ENCODE measurements at places on chromosomes 2 and 18.

DNA sequence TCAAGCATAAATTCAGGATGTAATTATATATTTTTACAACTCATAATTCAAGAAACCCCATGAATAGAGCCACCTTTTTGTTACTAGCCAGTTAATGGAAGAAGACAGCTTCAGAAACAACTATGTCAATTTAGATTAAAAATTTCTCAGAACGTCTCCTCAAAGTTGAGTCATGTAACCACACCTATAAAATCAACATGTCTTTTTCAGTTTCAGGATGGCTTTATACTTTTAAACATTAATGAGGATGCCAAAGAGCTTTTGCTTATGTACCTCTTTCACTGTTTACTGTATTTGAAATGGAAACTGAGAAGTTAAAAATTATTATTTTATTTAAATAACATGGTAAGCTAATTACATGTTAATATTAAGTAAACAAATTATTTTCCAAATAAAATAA lies 280.1 kb downstream of the PTH2R start:
- DNase-seq = no peak

- DNase-seq = no peak
Observed at GRCh38 chr18:22465859-22466457, 48.2 kb upstream of the CTAGE1 start.

GRCh38 chr2:137952586-137953129 lies 11.6 kb upstream of the HNMT start:
- DNase-seq = no peak

- no peak for DNase-seq
Observed at GRCh38 chr2:15773204-15773603, 167.1 kb upstream of the MYCN start.

DNA sequence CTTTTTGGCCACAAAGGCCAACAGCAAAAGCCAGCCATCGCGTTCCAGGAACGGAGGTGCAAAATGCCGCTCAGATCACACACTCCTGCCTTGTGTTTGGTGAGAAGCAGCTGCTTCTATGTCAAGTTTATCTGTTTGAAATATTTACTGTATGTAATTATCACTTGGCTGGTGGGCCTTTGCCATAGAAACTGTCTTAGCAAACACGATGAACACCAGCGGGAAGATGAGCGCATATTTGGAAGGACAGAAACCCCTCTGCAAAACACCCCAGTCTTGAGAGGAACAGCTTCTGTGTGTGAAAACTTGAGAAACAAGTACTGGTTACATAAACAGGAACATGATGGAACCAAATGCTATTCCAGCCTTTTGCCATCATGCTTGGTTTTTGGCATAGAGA lies 59.7 kb downstream of the SCG2 start:
- DNase-seq = no peak

GRCh38 chr2:235498946-235499812 lies 5.3 kb downstream of the AGAP1 start:
- no peak for DNase-seq

GRCh38 chr18:68035774-68036522 lies 519.4 kb upstream of the DSEL start:
- no peak for DNase-seq

GRCh38 chr2:174753038-174753633 lies 11.1 kb downstream of the CHRNA1 start:
- peak; percentile 17 for DNase-seq

- DNase-seq = no peak
Observed at GRCh38 chr2:85414761-85415553, 3.6 kb upstream of the SH2D6 start.

DNA sequence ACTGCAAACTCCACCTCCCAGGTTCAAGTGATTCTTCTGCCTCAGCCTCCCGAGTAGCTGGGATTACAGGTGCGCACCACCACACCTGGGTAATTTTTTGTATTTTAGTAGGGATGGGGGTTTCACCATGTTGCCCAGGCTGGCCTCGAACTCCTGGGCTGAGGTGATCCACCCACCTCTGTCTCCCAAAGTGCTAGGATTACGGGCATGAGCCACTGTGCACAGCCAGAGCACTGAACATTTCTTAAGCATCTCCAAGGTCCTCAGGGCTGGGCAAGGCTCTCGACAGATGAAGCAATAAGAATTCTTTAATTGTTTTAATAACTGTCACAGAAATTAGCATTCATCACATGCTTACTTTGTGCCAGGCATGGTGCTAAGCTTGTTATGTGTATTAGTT lies 4.1 kb downstream of the ATOH8 start:
- no peak for DNase-seq

- no peak for DNase-seq
Observed at GRCh38 chr2:11581124-11581796, 47.4 kb downstream of the GREB1 start.

DNA sequence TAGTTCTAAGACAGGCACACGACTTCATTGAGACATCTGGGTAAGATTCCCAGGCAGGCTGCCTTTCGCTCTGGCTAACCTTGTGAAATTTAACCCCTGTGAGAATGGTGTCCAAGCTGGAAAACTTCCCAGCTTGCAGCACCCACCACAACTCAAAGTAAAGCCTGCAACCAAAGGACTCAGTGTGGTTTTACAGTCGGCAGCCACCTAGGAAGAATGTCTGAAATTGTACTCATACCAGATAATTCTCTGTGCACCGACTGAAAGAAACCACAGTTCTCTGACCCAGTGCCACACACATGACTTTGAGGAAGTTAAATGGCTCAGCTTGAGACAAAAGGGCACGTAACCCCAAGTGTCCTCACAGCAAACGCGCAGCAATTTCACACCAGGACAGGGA lies 125.7 kb downstream of the RBMS1 start:
- no peak for DNase-seq

GRCh38 chr2:237614151-237614720 lies 13.2 kb upstream of the LRRFIP1 start:
- no peak for DNase-seq

DNA sequence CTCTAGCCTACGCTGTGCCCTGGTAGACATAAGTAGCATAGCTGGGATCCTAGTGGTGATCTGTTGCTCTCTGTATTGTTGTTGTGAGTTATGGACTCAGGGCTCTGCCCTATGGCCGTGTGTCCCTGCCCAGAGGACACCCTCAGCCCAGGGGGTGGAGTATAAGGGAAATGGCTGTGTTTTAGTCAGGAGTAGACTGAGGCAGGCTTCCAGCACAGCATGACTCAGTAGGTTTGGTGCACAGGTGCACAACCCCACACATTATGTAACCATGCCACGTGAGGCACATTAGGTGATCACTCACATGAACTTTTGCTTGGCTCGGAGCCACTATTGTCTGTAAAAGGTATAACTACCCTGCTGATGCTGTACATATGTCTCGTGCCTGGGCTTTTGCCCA lies 59.9 kb upstream of the PEX13 start:
- DNase-seq = no peak

DNA sequence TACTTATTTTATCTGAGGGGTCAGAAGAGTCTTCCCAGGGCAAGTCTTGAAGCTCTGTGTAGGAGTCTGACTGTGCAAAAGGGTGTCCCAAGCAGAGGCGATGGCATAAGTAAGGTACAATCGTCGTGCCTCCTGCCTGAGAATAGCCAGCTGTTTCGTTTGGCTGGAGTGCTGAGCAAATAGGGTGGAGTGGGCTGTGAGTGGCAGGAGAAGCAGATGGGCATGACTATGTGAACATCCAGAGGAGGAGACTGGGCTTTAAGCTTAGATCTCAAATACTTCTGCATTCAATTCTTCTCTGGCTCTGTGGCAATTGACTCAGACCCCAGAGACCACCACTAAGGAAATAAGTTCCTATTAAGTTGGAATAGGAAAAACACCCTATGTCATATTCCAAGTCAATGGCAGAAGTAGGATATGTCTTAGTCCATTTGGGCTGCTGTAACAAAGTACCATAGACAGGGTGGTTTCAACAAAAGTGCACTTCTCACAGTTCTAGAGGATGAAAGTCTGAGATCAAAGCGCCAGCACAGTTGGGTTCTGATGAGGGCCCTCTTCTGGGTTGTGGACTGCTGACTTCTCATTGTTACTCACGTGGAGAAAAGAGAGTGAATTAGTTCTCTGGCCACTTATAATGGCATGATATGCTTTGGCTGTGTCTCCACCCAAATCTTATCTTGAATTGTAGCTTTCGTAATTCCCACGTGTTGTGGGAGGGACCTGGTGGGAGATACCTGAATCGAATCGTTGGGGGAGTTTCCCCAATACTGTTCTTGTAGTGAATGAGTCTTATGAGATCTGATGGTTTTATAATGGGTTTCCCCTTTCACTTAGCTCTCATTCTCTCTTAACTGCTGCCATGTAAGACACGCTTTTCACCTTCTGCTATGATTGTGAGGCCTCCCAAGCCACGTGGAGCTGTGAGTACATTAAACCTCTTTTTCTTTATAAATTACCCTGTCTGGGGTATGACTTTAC lies 120.2 kb downstream of the LPIN1 start:
- no peak for DNase-seq

GRCh38 chr18:49768051-49768391 lies 45.3 kb downstream of the ACAA2 start:
- DNase-seq = no peak

DNA sequence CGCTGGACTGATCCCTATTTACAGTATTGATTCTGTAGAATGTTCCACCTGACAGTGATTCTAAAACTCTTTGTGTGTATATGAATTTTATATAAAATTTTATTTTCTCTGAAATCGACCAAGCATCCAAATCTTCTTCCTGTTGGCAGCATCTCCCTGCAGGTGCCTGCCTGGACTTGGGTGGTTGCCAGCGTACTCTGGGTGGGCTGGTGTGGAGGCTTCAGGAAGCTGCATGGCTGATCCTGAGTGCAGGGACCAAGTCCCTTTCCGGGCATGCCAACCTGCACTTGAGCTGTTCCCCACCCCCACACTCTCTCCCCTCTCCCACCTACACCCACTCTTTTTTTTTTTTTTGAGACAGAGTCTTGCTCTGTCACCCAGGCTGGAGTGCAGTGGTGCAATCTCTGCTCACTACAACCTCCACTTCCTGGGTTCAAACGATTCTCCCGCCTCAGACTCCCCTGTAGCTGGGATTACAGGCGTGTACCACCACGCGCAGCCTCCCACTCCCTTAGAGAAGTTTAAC lies 53.2 kb upstream of the ALKAL2 start:
- DNase-seq = no peak

DNA sequence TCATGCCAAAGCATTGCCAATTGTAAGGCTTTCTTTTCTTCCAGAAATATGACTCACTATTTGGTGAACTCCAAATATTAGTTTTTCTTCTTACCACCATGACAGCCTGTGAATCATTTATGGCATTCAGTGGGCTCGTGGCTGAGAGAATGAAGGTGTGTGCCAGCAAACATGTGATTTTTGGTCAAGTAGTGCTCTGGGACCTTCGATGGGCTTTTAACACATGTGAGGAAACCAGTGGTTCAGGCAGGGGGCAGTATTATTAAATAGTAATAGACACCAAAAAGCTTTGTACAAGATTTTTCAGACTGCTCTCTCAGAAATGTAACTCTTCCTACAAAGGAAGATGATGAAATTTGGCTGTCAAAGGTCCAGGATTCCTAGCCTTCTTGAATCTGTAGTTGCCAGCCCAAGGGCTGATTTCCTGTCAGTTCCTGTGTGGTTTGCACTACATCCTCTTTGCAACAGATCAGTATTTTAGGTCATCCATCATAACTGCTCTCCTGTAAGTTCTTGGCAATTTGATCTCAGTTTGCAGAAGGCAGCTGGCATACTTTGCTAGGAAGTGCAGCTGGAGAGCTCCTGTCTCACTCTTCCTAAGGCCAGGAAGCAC lies 64.3 kb downstream of the BABAM2 start:
- no peak for DNase-seq

GRCh38 chr18:54203914-54204313 lies 20.6 kb downstream of the MBD2 start:
- no peak for DNase-seq

GRCh38 chr2:86238354-86238753 lies 39.1 kb downstream of the MRPL35 start:
- DNase-seq = no peak

- no peak for DNase-seq
Observed at GRCh38 chr18:78126536-78126935, 853.1 kb upstream of the SALL3 start.

- no peak for DNase-seq
Observed at GRCh38 chr2:227782804-227783203, 30.8 kb upstream of the CCL20 start.

GRCh38 chr2:30645081-30645744 lies 162.0 kb downstream of the CAPN13 start:
- DNase-seq = no peak

DNA sequence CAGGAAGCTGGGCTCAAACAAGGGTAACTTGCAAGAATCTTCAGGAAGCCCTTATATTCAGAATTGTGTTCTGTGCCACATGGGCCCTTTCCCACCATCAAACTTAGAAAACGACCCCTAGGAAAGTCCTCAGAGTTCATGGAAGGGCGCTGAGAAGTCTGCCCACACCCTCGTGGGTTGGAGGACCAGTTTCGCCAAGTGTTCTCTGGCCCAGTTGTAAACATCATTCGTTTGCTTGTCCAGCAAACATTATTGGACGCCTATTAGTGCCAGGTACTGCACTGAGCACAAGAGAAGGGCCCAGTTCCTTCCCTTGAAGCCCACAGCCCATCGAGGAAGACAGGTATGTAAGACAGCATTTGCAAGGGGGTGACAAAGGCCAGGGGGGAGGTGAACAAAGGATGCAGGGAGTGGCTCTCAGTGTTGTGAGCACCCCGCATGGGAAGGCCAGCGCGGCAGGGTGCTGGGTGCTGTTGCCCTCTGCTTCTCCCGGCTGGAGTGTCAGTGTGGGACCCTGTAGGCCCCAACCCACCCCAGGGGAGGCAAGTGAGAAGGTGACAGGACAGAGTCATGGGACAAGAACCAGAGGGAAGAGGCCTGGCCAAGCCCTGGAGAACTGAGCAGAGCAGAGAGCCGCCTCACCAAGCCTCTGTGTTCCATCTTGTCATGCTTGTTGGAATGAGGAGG lies 60.2 kb upstream of the ALPP start:
- no peak for DNase-seq

GRCh38 chr18:45639408-45639807 lies 24.1 kb downstream of the SLC14A2 start:
- DNase-seq = no peak

Measured in T-helper 1 cell (primary cell).